H9 (cell line): ENCODE measurements at places on chromosomes 16 and 17.

DNA sequence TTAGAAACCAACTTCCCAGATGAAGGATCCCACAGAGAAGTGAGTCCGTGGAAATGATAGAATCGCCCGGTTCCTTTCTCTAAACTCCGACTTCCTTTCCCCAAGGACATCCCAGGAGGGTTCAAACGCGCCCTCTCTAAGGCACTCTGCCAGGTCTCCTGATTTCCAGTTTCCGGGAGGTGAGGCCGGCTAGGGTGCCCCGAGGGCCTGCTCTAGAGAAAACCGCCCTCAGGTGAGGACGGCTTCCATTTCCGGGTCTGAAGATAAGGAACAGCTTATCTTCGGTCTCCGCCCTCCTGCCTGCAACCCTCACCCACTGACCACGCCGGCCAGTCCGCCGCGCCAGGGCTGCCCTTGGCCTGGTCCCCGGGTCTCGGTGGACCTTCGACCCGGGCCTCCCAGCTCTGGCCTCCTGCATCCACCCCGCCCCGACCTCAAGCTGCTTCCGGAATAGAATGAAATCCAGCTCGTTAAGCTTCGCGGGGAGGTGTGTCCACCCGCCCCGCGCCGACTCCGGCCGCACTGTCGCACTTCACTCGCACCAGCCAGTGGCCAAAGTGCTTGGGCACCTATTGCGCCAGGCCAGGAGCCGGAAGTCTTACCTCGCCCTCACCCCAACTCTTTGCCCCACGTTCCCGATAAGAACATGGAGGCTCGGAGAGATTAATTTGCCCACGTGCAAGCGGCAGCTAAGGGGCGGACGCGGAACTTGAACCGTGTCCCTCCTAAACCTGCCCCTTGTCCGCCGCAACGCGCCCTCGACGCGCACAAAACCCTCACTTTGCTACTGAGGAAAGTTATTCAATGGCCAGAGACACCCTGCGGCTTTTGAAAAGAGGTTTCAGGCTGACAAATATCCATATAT is 836 bp upstream of the MMP15 start:
- DNase-seq = peak; percentile 76

DNA sequence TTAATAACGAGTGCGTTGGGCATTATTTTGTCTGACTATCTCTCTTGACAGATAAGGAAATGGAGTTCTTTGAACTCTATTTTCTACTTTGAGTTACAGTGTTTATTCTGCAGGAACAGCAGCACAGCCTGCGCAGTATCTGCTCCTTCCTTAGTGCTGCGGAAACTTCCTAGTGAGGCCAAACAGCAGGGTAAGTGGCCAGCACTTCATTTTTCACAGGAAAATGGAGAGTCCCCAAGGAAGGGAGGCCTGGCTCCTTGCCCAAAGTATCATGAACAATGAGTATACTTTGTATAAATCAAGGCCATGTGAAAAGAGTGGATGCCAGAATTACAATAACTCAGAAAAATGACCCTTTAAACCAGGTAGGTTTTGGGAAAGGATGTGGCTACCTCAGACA is 140.6 kb downstream of the VPS53 start:
- no peak for DNase-seq

- DNase-seq = no peak
These were observed 34.7 kb downstream of the SALL1 start for GRCh38 chr16:51116353-51116752.

- peak; percentile 88 for DNase-seq
These were observed 19.7 kb upstream of the LRRC37A3 start for GRCh38 chr17:64938925-64939474.

- no peak for DNase-seq
These were observed 59.4 kb downstream of the NXN start for GRCh38 chr17:920190-920589.

- DNase-seq = no peak
These were observed 5.6 kb downstream of the GLG1 start for GRCh38 chr16:74601126-74601871.

DNA sequence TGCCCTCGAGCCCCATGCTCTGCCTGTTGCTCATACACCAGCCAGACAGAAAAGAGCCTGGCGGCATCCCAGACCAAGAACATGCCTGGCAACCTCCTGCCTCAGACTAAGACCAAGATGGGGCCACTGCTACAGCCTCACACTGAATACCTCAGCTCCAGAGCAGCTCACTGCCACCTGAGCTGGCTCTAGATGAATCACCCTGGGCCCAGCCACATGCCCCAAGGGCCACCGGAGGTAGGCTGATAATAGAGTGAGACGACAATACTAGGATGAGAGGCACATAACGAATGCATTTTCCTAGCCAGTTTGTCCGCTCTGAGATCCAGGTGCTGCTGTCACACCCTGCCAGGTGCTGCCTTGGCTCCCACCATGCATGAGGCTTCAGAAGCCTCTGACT is 13.0 kb downstream of the PIP4K2B start:
- DNase-seq = no peak

- DNase-seq = no peak
These were observed 3.8 kb upstream of the SLC47A2 start for GRCh38 chr17:19720210-19720475.

GRCh38 chr17:51119415-51120356 is 982 bp downstream of the SPAG9 start:
- DNase-seq = peak; percentile 77

- DNase-seq = no peak
These were observed 80.4 kb downstream of the ABCC12 start for GRCh38 chr16:48075398-48075797.

DNA sequence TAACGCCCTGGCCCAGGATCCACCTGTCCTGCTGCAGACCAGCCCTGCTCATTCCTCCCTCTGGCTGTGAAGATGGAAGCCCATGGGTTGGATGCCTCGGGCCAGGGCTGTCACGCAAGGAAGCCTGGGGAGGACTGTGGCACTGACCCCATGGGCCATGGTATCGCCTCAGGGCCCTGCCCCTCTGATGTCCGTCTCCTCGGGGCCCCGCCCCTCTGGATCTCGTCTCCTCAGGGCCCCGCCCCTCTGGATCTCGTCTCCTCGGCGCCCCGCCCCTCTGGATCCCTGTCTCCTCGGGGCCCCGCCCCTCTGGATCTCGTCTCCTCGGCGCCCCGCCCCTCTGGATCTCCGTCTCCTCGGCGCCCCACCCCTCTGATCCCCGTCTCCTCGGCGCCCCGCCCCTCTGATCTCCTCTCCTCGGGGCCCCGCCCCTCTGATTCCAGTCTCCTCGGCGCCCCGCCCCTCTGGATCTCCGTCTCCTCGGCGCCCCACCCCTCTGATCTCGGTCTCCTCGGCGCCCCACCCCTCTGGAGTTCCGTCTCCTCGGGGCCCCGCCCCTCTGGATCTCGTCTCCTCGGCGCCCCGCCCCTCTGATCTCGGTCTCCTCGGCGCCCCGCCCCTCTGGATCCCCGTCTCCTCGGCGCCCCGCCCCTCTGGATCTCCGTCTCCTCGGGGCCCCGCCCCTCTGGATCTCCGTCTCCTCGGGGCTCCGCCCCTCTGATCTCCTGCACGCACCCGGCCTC is 24.0 kb downstream of the METRNL start:
- peak; percentile 71 for DNase-seq

GRCh38 chr17:78276098-78276887 is 44.9 kb downstream of the TMEM235 start:
- DNase-seq = no peak

GRCh38 chr17:17280613-17281549 is at the start of gene COPS3:
TSS of gene COPS3 (minus strand) at chr17:17281246. CDS start at chr17:17281186, 60 bp downstream.
- peak; percentile 99 for DNase-seq
